ENCODE measurements at places on chromosomes 6 and 20.

- no peak for DNase-seq
Measured at GRCh38 chr20:38426006-38426897, 8.9 kb downstream of the SNHG17 start.

DNA sequence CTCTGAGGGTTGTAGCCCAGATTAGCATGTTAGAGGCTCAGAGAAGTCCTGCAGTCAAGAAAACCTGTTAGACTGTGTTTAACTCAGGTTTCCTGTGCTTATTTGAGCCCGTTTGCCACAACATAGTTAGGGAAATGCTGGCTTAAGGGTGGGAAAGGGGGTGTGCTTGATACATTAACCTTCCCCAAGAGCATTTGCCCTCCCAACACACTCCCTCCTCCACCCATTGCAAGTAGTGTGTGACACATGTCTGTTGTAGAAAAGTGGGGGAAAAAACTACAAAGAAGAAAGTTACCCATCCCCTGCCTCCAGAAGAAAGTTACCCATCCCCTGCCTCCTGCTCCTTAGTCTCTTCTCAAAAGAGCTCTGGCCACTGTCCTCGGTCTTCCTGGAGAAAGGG lies 36.8 kb upstream of the MRPS18A start:
- DNase-seq = no peak

- DNase-seq = no peak
Measured at GRCh38 chr6:39389484-39389767, 66.9 kb upstream of the KCNK16 start.

GRCh38 chr6:46324706-46325105 lies 153.9 kb upstream of the ENPP5 start:
- DNase-seq = no peak

GRCh38 chr6:133394630-133395029 lies 153.5 kb downstream of the EYA4 start:
- DNase-seq = no peak

GRCh38 chr6:120764312-120764711 lies 570.0 kb downstream of the TBC1D32 start:
- DNase-seq = no peak

- peak; percentile 44 for DNase-seq
Measured at GRCh38 chr6:54057058-54057457, 54.2 kb upstream of the MLIP start.

DNA sequence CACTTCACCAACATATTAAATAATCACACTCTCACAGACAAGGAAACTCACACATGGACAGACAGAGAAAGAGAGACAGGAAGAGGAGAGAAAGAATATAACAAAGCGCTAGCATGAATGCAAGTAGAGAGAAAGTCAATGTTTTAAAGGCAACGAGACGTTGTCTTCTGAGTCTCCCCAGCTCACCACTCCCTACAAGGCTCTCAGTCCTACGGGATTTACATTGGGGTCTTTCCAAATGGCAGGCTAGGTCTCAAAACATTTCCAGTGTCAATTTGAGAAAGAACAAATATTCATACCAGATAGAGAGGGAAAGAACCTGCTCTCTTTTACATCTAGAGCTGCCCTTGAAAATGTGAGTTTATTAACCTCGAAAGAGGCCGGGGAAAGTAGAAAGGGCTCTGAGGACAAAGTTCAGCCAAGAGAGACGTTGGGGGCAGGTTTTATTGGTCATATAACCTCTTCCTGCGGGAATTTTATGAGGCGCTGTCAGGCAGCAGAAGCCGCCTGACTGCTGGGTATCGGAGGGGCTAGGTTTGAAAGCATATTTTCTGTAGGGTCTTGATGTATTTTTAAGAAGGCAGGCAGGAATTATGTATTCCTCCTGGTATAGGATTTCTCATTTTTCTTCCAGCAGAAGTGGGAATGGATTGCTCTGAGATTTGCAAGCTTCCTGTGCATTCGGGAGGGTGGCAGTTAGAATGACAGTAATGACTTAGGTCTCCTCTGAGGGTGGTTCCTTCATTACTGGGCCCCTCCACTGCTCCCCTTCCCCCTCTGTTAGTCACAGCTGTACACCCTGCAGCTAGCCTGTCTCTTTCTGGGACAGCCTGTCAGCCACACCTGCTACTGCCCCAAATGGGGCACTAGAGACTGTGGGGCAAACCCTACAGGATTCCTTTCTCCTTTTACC lies 34.4 kb upstream of the KIF16B start:
- peak; percentile 95 for DNase-seq

- DNase-seq = peak; percentile 92
Measured at GRCh38 chr20:4135385-4136077, 120.2 kb upstream of the RNF24 start.

- no peak for DNase-seq
Measured at GRCh38 chr6:135651964-135652755, 154.6 kb upstream of the AHI1 start.

DNA sequence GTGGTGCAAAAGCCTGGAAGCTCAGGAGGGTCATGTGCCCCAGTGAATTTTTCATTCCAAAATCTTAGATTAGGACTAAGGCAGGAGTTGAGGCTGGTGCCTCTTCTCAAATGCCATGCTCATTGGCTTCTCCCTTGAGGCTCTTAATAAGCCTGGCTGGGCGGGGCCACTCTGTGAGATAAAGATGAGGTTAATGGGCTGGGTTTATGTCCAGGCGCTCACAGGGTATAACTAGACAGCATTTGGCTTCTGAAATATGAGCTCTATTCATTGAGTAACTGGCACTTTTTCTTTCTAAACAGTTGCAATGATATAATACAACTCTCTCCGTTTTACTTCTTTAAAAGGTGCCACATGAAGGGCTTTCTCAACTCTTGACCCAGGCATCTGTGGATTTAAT lies 156.3 kb downstream of the SCML4 start:
- DNase-seq = no peak

DNA sequence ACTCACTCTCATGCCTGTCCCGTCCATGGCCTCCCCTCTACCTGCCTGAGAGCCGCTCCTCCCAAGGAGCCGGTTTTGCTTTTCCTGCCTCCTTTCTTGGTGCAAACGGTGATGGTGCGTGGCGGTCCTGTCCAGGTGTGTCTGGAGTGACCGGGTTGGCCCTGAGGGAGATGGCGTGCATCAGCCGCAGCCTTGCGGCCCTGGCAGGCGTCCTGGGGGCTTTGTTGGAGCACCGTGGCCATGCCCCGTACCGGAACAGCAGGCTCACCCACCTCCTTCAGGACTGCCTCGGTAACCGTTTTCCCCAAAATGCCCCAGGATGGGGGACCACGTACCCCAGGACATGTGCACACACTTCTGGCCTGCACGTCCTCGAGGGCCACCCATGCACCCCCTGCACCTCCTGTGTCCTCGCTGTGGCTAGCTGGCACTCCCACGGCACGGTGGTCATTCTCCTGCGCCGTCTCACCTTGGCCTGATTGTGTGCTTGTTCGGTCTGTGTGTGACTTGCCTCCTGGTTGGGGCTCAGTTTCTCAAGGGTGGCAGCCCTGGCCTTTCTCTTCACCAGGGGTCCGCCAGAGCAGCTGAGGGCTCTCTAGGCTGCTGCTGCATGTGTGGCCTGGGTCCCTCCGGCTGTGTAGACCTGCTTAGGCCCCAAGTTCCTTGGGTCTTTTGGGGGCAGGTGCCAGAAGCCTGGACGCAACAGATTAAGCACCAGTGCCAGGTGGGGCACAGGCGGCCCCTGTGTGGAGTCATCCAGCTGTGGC lies 36.4 kb downstream of the FRMD1 start:
- no peak for DNase-seq

DNA sequence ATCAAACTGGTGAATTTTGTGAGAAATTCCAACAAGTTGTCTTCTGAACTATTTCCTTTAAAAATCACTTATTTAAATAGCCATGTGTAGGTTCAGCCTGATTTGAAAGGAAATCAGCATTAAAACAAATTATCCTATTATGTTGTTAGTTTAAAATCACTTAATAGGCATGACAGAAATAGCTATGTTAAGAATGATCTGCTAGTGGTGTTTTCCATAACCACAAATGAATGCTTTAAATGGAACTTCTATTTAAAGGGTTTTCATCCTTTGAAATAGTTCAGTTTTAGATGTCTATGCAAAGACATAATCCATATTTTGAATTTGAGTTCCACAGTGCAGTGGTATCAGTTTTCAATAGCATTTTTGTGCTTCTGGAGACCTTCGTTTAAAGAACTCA lies 120.1 kb downstream of the PLEKHG1 start:
- no peak for DNase-seq

DNA sequence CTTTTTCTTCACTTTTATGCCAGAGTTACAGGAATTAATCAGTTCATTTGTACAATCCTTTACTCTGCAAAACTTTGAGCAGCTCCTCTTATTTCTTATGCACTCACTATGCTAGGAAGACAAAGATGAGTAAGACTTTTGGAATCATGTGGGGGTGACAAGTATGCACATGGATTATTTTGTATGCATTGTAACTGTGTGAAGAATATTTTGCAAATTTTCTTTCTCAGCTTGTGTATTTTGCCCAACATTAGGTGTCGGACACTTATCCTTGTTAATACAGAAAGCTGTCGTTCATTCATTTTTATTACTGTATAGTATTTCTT lies 88.6 kb downstream of the PPP1R14C start:
- no peak for DNase-seq

DNA sequence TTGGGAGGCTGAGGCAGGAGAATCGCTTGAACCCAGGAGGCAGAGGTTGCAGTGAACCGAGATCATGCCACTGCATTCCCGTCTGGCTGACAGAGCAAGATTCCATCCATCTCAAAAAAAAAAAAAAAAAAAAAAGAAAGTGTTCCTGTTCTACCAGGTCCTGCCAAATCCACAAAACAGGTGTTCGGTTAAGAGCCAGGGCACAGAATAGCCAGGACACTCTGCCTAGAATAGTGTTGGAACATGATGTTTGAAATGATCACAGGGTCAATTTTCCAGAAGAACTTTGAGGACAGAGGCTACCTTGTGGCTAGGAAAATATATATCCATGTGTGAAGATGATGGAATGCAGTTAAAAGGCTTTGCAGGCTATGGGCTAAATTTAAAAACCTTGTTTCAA lies 63.6 kb upstream of the TRAF3IP2 start:
- DNase-seq = no peak

GRCh38 chr20:42193119-42193518 lies 574.9 kb upstream of the CHD6 start:
- no peak for DNase-seq

Measured in large intestine (tissue), 12 donors.